ENCODE measurements at places on chromosomes 6 and 20. TPM values are rescaled to one million over a fixed set of nuclear protein-coding genes. Genes with fewer than 3 reads are reported as not detected.

DNA sequence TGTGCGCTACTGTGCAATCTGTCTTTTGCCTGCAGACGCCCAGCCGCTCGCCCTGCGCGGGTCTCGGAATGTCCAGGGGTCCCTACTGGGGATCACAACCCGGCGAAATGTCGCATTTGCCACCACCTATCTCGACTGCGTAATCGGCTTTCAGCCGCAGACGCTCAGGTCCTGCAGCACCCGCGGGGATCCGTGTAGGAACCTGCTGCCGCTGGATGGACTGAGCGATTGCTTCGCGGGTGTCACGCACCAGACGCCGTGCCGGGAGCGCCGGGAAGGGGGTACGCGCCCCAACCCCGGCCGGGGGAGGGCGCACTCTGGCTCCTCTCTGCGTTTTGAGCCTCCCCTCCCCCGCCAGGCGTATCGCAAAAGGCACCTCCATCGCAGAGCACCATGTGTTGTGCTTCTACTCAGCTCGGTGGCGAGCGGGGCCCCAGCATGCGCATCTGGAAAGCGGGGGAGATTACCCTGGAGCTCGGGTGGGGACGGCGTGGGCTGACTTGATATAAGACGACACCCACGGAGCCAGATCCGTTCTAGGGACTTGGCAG is 747 bp upstream of the PTPRA start:
- peak; percentile 70 for DNase-seq

Gene TFAP2B
- total RNA-seq = not detected

Gene KCNQ5
- total RNA-seq = 10.7 TPM

Gene OXT
- 2.2 TPM for total RNA-seq

DNA sequence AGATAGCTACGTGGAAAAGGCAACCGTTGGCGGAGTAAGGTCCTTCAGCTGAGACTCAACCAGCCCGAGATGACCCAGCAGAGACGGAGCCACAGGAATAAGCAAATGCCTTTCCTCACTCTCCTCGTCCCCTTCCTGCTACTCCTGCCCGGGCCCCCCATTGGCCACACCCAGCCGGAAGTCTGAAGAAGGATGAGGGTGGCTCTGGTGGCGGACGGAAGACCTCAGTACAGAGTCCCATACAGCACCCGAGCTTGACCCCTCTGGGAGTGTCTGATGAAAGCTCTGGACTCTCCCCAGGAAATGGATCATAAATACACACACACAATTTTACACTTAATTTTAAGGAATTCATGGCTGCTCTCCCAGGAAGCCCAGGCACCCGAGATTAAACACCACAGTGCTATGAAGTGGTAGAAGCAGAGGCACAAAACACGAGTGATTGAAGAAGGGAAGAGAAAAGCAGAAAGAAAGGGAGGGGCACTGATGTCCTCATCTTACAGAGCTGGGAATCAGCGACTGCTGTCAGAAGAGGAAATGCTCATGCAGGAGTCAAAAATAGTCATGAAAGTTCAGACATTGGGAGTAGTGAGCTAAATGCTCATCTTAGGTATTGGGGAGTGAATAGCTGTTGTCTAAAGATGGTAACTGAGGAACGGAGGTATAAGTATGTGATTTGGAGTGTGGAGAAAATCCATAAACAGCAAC is 125.6 kb downstream of the BANF2 start:
- DNase-seq = no peak

Gene SCUBE3
- not detected for total RNA-seq

Data from naive thymus-derived CD8-positive, alpha-beta T cell (primary cell).